ENCODE measurements at places on chromosomes 7 and 10.

DNA sequence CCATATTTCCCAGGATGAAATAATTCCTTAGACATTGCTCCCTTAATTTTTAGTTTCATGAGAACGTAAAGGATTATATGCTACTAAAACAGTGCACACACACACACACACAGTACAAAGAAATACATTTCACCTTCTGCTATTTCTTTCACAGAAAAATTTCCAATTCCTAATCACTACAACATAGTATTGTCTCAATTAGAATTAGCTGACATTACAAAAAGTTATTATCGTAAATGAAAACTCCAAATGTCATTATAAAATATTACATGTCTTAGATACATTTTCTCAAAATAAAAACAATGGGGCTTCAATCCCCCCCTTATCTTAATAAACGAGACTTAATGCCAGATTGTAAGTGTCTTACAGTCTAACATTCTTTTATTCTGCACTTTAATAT is 12.3 kb upstream of the RUFY2 start:
- no peak for DNase-seq

- no peak for DNase-seq
Measured at GRCh38 chr7:141593134-141593533, 41.9 kb downstream of the AGK start.

DNA sequence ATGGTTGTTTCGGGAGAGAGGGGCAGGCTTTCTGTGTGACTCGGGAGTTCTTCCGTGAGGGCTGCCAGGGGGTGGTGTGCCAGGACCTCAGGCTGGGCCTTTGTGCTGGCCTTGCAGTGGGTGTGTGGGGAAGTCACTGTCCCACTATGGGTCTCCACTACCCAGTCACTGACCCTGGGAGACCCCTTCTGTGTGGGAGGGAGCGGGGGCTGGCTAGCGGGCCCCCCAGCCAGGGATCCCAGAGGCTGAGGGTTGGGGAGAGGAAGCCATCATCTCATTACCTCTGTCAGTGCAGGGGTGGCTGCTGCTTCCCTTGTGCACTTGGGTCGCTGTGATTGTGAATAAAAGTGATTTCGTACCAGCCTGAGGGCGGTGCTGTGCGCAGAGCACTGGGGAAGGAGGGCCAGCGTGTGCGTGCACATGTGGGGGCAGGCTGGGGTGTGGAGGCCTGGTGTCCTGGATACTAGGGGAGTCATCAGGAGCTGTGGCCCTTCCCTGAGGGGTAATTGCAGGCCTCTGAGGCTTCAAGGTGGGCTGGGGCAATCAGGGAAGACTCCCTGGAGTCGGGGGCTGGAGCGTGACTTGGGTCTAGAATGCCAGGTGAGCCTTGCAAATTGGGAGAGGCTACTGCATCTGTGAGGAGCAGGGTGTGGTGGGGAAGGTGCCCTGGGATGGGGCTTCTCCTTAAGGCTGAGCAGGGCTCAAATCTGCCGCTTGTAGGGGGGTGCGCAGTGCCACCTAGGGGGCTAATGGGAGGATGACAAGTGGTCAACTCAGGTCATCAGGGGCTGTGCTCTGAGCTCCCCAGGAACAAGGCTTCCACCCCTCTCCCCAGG is 98.9 kb downstream of the NEURL1 start:
- peak; percentile 17 for DNase-seq

DNA sequence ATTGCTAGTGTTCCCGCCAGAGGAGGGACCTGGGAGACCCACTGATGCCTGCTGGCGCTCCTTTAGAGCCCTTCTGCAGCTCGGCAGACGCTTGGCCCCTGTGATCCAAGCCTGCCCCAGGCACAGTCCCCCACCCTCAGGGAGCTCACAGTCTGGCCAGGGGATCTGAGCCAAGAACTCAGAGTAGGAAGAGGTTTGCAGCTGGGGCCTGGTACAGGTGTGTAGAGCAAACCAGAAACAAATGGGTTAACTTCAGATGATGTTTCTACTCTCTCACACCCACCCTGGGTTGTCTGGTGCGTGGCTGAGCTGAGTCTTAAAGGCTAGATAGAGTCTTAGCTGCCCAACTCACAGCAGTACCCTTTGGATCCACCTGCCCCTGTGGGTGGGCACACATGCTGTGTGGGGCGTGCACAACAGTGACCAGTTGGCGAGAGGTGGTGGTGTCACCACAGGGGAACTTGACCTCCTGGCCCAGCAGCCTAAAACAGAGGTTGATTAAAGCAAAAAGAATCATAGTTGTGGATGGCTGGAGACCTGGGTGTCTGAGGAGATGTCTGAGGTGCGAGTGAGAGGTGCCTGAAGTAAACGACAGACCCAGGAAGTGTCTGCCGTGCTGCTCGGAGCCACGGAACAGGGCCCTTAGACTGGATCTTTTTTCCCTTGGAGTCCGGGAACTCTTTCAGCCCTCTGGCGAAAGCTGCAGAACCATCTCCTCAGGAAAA is 31.2 kb upstream of the SRGN start:
- DNase-seq, result no peak

GRCh38 chr7:33674804-33675411 is 230.4 kb upstream of the BMPER start:
- DNase-seq, result no peak

DNA sequence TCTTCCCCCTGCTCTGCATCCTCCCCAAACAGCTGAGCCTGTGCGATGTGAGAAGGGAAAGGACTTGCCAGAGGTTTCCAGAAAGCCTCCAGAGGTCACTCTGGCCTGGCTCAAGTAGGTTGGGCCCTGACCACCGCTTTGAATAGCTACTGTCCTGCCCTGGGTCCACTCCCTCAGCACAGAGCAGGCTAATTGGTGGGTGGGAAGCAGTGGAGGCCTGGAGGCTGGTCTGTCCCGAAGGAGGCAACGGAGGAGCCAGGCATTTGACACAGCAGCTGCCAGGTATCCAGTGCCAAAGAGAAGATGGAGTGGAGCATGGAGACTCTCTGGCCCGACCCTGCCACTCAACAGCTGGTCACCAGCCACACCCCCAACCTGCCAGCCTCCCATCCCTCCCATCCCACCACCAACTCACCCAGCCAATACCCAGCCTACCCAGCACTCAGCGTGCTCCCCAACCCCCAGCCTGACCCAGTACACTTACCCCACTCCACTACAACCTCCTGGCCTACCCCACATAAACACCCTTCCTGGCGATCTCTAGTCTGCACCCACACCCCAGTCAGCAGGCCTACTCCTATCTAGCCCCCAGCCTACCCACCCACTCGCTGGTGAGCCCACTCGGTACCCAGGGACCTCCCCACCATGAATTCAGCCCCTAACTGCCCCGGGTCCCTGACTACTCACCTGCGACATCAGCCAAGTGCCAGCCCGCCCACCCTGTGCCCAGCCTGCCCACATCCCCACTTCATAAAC is 64.6 kb upstream of the COL13A1 start:
- DNase-seq, result no peak
